ENCODE measurements at places on chromosomes 13 and 19.

- DNase-seq, result no peak
Measured at GRCh38 chr19:45100846-45101252, 7.9 kb downstream of the PPP1R37 start.

GRCh38 chr13:78030341-78030896 is 111.8 kb upstream of the EDNRB start:
- DNase-seq, result no peak

GRCh38 chr13:112188298-112188610 is 121.3 kb downstream of the SOX1 start:
- no peak for DNase-seq

- no peak for DNase-seq
Measured at GRCh38 chr13:81610644-81611043, 1269.7 kb upstream of the SPRY2 start.

DNA sequence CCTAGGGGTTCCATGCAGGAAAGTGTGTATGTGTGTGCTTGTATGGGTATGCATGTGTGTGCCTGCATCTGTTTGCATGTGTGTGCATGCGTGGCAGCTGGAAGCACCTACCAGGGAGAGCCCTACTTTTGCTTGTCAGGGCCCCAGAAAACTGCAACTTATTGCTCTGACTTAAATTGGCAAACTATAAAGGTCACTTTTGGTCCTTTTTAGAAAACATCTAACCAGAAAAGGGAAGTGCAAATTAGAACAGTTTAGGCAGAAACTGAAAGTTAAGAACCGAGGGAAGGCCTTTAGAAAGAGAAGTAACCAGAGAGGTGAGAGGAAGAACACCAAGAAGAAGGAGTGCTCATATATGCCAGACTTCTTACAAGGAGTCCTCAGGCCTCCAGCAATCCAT is 32.5 kb downstream of the DLEU7 start:
- DNase-seq, result peak; percentile 25

All from GM18507 (cell line).